ENCODE measurements at places on chromosomes 5 and 9. TPM values are rescaled to one million over a fixed set of nuclear protein-coding genes. Genes with fewer than 3 reads are reported as not detected.

Gene PROB1
- total RNA-seq = 16.9 TPM

Gene INSL4
- total RNA-seq = not detected

Gene OTP
- total RNA-seq = not detected

Gene MARCHF11
- total RNA-seq = not detected

Gene TMEM232
- total RNA-seq = 4.4 TPM

Gene LHX2
- total RNA-seq = not detected

Gene AK3
- 128 TPM for total RNA-seq

Gene PCDHGA3
- 1.6 TPM for total RNA-seq

Gene ADAMTS12
- total RNA-seq = 10.5 TPM

Gene MSX2
- 1.3 TPM for total RNA-seq

Gene GABRG2
- 2.2 TPM for total RNA-seq

Gene PKD2L2
- total RNA-seq = 0.46 TPM

Gene PCDHGA11
- total RNA-seq = 4.9 TPM

DNA sequence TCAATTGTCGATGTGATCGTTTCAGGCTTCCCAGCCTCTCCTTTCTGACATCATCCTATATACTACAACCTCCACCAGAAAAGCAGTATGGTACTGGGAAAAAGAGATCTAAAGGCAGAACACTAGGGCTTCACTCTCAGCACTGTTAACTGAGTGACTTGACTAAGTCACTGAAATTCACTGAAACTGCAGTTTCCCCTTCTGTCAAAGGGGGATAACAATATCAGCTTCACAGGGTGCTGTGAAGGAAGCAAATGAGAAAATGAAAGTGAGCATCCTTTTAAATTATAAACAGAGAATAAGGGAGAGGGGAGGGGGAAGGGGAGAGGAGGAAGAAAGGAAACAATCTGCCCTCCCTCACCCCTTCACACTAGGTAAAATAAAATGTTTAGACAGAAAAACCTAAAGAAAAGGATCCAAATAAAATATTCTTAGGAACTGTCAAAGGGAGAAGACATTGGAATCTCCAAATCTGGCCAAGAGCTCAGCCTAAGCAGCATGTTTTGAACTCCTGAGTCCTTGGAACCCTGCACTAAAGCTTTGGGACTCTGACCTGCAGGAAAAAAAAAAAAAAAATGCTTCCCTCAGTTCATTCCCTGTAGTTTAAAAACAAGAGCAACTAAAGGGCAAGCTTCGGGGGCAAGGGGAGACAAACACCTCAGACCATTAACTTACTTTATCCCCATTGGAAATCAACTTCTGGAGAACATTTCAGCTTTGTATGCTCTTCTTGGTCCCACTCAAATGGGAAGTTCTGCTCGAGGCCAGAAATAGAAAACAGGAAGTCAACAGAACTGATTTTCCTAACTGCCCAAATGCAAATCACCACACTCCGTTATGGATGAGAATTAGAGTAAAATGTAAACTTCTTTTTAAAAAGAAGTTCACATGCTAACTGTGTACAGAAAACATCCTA lies 178.3 kb downstream of the DEPDC1B start:
- DNase-seq = no peak

GRCh38 chr5:143791848-143792731 lies 19.9 kb upstream of the HMHB1 start:
- no peak for DNase-seq

DNA sequence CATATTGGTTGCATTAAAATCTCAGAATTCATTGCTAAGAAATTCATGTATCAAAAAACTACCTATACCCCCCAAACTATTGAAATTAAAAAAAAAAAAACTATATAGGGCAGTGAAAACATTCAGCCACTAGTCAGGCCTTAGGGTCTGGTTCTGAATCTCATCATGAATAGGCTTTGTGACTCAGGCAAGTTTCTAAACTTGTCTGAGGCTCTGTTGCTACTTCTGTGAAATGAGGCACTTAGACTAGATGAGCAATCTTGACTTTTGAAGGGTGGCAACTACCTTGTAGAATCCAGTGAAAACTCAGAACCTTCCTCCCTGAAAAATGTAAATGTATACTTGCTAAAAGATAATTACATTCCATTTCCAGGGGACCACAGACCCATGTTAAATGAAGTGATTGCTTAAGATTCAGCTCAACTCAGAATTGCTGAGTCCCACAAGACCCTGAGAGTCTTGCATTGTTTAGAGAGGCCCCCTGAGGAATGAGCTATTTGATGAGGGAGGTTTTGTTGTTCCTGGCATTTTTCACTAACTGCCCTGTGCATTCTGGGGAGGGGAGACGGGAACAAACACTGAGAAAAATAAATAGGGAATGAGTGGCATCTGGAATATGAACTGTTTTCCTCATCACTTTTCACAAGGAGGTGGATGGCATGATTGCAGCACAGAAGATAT lies 29.5 kb downstream of the RAI14 start:
- DNase-seq = no peak

DNA sequence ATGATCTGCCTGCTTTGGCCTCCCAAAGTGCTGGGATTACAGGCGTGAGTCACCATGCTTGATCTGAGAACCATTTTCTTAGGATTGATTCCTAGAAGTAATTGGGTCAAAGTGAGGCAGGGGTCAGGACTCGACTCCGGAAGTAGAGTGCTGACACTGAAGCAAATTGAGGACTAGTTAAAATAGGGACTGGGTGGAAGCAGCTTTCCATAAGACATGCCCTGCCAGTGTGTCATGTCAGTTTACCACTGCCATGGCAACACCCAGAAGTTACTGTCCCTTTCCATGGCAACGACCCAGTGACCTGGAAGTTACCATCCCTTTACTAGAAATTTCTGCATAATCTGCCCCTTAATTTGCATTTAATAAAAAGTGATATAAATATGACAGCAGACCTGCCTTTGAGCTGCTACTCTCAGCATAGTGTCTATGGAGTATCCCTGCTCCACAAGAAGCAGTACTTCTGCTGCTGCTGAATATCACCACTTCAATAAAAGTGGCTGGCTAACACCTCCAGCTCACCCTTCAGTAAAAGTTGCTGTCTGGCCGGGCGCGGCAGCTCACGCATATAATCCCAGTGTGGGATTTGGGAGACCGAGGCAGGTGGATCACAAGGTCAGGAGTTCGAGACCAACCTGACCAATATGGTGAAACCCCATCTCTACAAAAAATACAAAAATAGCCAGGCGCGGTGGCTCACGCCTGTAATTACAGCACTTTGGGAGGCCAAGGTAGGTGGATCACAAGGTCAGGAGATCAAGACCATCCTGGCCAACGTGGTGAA lies 47.8 kb upstream of the JADE2 start:
- DNase-seq = no peak

- DNase-seq = no peak
Observed at GRCh38 chr9:100277166-100277979, 75.4 kb downstream of the TEX10 start.

DNA sequence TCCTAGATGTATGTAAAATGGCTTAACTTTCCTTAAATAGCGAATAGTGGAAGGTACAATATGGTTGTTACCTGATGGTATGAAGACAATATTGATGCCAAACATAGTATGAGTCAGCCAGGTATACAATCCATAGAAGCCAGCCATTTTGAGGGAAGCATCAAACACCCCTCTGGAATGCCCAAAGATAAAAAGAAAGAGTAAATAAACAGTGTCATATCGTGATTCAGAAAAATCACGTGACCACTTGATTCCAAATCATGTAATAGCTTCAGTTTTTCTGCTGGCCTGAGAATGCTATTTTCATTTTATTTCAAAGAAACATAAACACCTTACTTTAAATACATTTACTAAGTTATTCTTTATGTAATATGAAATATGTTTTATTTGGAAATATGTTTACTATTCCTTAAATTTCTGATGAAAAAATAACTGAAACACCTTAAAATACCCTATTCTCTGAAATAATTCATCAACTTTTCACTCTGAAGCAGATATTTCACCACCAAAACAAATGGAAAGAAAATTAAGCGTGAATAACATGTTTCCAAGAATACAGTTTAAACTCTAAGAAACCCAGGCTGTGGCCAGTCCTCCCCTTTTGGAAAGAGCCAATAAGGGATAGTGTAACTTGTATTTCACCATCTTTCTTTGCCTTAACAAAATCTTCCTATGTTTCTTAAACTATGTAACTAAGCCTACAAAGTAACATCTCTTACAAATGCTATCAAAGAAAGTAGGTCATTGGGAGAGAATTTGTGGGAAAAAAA lies 24.8 kb upstream of the CTNNAL1 start:
- no peak for DNase-seq

DNA sequence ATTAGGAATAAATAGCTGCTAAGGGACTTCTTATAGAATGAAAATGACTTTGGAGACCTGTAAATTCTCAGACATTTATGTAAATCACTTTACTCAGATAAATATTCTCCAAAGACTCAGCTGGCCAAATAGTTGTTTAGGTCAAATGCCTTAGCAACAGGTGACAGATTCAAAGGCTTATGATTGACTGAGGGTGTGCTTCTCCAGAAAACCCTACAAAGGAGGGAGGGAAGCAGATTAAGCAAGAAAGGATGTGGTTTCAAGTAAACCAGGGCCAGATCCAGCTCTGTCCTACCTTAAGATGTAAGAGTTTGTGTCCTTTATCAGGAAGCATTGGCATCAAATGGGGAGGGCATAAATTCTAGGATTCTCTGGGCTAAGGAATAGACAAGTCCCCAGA lies 433.0 kb downstream of the TLE1 start:
- DNase-seq = no peak

GRCh38 chr5:27241564-27242257 lies 203.3 kb upstream of the CDH9 start:
- no peak for DNase-seq

DNA sequence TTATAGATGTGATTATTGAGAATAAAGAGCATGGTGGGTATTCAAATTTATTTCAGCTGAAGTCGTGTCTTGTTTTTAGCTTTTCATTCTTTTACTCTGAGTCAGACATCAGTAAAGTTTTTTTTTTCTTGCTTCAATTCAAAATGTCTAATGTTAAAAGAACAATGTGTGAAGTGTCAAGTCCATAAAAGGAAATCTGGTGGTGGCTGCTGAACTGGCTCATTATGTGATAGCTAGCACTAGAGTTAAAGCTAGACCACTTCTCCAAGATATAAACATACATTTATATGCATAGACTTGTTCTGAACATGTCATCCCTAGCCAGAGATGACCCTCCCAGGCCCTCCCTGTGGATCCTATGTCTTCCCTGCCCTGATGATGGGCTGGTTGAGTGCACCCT lies 338.3 kb downstream of the RAB3C start:
- no peak for DNase-seq

GRCh38 chr9:89793551-89793950 lies 188.7 kb downstream of the GADD45G start:
- peak; percentile 12 for DNase-seq

GRCh38 chr5:119470851-119471451 lies 18.7 kb downstream of the HSD17B4 start:
- peak; percentile 13 for DNase-seq

DNA sequence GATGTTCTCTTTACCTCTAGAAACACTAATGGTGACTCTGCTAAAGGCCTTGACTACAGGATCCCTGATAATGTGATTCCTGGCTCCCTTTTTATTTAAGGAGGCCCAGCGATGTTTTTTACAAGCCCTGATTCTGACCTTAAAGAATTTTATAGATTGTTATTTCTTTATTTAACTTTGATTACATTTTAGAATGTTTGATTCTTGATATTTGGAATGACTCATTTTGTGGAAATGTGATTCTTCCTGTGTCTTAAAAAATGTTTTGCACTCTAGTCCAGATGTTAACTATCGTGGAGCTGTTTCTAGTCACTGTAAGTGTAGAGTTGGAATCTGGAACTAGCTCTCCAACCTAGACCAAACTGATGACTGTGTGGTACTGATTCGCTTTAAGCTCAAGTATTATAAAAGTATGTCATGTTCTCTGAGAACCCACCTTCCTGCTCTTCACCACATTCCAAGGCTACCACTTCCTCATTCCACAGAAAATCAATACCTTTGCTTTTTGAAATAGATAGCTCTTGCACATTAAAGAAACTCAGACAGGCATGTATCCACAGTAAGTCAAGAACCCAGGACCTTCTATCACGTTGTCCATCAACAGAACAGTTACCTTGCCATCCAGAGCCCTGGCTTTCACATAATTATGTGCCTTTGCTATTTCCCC lies 65.2 kb downstream of the JMY start:
- DNase-seq = no peak

DNA sequence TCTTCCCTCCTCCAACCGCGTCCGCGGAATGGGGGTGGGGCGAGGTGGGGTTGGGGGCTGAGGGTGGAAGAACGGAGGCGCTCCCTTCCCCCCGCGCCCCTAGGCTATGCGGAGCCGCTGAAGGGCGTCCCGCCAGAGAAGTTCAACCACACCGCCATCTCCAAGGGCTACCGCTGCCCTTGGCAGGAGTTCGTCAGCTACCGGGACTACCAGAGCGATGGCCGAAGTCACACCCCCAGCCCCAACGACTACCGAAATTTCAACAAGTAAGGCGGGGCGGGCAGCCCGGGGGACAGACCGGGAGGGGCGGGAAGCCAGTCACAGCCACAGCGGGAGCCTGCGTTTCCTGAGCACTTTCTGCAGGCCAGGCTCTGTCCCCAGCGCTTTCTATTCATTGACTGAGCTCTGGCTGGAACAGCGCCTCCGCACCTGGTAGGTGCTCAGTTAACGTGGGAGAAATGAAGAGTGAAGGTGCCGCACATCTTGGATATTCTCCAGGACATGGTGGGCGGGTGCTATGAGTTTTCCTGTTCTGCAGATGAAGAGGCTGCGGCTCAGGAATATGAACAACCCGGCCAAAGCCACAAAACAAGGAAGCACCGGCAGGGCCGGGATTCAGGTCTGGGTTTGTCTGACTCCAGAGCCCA lies 11.3 kb downstream of the MYOZ3 start:
- DNase-seq = peak; percentile 51

DNA sequence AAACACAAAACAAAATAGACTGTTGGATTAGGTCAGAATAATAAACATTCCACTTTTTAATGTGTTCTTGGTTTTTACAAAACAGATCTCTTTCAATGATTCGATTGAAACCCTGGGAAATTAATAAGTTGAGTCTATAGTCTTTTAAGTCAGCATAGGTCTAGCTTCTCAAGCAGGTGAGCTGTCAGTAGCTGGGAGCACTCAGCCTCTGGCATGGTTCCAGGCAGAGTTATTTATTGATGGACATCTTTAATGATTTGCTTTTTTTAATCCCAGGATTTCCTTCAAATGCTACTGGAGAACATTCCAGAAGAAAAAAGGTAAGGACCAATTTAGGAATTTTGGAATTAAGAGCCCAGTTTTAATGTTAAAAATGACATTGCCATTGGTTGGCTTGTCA lies 241.0 kb downstream of the AOPEP start:
- no peak for DNase-seq

DNA sequence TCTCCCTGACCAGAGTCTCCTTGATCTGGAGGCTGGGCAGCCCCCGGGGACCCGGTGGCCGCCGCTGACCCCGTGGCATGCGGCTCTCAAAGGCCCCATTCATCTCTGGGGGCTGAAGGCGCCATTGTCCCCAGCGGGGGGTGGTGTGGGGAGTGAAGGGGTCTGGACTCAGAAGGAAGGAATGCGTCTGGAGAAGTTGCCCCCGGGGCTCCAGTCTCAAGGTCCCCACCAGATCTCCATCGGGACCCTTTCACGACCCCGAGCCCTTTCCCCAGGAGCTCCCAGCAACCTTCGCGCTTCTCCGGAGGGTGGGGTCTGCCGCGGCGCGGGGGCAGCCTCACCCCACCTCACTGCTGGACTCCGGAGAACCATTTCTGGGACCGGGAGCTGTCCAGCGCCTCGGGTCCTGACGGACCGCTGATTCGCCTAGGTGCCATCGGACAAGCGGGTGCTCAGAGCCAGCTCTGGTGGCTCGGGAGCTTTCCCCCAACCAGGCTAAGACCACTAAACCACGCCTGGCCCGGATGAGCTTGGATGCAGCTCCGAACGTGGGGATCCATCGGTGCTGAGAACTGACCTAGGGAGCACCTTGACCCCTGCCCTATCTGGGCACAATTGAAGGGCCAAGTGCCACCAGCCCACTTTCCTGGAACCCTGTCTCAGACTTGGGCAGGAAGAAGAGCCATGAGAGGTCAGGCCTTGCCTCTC lies 5.1 kb upstream of the PCDH1 start:
- peak; percentile 60 for DNase-seq

Data from adrenal gland (tissue), 19 donors.